GM12878 (cell line): ENCODE measurements at places on chromosomes 2 and 18. TPM values are rescaled to one million over a fixed set of nuclear protein-coding genes. Genes with fewer than 3 reads are reported as not detected.

Gene SAP130
- 26.2 and 26.9 TPM in 2 replicates for total RNA-seq

Gene ATP6V1B1
- not detected in 2 replicates for total RNA-seq

Gene ASPRV1
- 0.53 and 0.59 TPM in 2 replicates for total RNA-seq

Gene GKN1
- total RNA-seq: not detected in 2 replicates

Gene MC5R
- total RNA-seq: not detected in 2 replicates

Gene CCDC121
- 0.49 and 0.53 TPM in 2 replicates for total RNA-seq

Gene DNER
- total RNA-seq: not detected in 2 replicates

Gene MFF
- 68.5 and 72.1 TPM in 2 replicates for total RNA-seq

Gene HOXD4
- total RNA-seq: not detected in 2 replicates

Gene UGT1A3
- total RNA-seq: not detected in 2 replicates

Gene ZNF407
- total RNA-seq: 10.3 and 11.6 TPM in 2 replicates

Gene ALPG
- total RNA-seq: not detected in 2 replicates

Gene DNMT3A
- total RNA-seq: 47.8 and 51.6 TPM in 2 replicates

Gene SCG2
- total RNA-seq: not detected in 2 replicates

Gene SLC9A4
- total RNA-seq: 0.05 and 0.10 TPM in 2 replicates

Gene C1QL2
- total RNA-seq: not detected in 2 replicates

Gene GREB1L
- total RNA-seq: 0.03 TPM in 1 of 2 replicates, not detected in the other

Gene NT5DC4
- 0.85 TPM in 1 of 2 replicates, not detected in the other for total RNA-seq

Gene ZNF532
- 1.4 and 1.9 TPM in 2 replicates for total RNA-seq

Gene ANKRD30BL
- 0.05 TPM in 1 of 2 replicates, not detected in the other for total RNA-seq

Gene OTX1
- 0.35 and 0.67 TPM in 2 replicates for total RNA-seq

Gene ERFE
- not detected in 2 replicates for total RNA-seq

Gene MEIS1
- total RNA-seq: 0.15 and 0.21 TPM in 2 replicates

Gene RBM45
- 12.8 and 13.9 TPM in 2 replicates for total RNA-seq
